Activated CD8-positive, alpha-beta memory T cell treated with anti-CD3 and anti-CD28 coated beads for 36 hours (primary cell): ENCODE measurements at places on chromosomes 3 and 15. TPM values are rescaled to one million over a fixed set of nuclear protein-coding genes. Genes with fewer than 3 reads are reported as not detected.

The PRSS50 gene
- total RNA-seq = not detected

The LRIG1 gene
- 33.8 TPM for total RNA-seq

The VPS39 gene
- 40.6 TPM for total RNA-seq

The RNU5B-1 gene
- total RNA-seq = not detected
